ENCODE measurements at places on chromosomes 2 and 18. TPM values are rescaled to one million over a fixed set of nuclear protein-coding genes. Genes with fewer than 3 reads are reported as not detected.

GRCh38 chr2:61318553-61318952, 152.3 kb downstream of the USP34 start:
- DNase-seq, result no peak

- DNase-seq, result no peak
These were observed 94.9 kb upstream of the TWSG1 start for GRCh38 chr18:9239720-9240119.

DNA sequence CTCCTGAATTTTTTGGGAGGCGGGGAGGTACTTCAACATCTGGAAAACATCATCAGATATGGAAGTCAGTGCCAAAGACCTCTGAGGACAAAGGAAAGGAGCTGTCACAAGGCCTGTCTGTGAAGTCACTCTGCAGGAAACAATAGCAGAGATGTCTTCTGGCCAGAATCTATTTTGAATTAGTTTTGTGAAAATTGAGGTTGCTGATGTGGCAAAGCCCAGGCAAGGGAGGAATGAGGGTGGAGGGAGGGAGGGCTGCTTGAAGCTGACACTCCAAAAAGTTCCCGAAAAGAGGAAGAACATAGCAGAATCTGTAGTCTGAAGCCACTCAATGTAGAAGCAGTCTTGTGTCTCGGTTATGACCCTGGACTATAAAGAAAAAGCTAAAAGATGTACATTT, 151.1 kb upstream of the LHCGR start:
- no peak for DNase-seq

DNA sequence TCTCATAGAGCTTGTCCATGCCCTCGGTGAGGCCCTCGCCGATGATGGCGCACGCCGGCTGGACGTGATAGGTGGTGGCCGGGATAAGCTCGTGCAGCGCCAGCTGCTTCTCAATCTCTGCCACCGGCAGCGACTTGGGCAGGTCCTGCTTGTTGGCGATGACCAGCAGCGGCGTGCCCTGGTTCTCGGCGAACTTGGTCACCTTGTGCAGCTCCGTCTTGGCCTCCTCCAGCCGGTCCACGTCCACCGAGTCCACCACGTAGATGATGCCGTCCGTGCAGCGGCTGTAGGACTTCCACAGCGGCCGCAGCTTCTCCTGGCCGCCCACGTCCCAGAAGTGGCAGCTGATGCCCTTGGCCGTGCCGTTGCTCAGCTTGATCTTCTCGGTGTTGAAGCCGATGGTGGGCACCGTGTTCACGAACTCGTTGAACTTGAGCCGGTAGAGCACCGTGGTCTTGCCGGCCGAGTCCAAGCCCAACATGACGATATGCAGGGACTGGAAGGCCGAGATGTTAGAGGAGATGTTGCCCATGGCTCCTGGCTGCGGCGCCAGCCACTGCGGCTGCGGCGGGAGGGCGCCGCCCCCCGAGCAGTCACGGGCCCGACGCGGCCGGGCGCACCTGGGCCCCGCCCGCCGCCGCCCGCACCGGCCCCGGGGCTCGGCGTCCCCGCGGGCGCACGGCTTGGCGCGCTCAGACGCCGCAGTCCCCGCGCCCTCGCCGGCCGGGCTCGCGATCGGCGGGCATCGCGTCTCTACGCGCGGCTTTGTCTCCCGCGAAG, 636 bp downstream of the ARL4C start:
- no peak for DNase-seq

GRCh38 chr2:191166111-191166755, 15.4 kb upstream of the STAT4 start:
- no peak for DNase-seq

GRCh38 chr2:111662039-111662770, 221.8 kb downstream of the ANAPC1 start:
- peak; percentile 5 for DNase-seq

DNA sequence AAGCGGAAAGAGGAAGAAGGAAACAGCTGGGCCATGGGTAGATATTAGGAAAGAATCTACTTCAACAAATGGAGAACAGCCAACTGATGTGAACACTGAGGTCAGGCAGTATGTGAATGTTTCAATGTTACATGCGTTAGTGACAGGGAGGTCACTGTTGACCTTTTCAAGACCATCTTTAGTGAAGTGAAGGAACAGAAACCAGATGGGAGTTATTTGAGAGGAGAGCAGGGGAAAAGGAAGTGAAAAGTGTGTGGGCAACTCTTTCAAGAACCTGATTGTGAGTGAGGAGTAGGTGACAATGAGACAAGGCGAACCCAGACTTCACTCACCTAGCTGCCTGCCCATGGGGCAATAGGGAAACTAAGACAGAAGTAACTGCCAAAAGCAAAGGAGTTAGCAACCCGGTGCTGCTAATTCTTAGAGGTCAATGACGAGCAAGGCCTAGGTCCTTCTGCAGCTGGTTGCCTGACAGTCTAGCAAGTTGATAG, 67.0 kb downstream of the SP3 start:
- no peak for DNase-seq

DNA sequence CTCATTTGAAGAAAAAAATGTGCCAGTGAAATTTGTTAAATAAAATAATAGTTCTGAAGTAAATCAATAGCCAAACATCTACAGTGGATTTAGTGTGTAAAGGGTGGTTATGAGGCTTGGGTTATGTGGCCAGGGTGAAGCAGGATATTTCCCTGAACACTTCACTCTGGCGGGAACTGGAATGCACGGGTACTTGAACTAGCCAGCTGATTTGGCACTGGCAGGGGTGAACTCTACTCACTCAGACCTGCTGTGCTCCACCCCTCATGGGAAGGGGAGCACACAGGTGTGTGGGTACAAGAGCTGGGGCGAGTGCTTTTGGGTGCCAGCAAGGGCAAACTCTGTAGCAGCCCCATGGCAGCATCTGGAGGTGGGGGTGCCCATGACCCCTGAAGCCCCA, 278.2 kb downstream of the CALCRL start:
- no peak for DNase-seq

DNA sequence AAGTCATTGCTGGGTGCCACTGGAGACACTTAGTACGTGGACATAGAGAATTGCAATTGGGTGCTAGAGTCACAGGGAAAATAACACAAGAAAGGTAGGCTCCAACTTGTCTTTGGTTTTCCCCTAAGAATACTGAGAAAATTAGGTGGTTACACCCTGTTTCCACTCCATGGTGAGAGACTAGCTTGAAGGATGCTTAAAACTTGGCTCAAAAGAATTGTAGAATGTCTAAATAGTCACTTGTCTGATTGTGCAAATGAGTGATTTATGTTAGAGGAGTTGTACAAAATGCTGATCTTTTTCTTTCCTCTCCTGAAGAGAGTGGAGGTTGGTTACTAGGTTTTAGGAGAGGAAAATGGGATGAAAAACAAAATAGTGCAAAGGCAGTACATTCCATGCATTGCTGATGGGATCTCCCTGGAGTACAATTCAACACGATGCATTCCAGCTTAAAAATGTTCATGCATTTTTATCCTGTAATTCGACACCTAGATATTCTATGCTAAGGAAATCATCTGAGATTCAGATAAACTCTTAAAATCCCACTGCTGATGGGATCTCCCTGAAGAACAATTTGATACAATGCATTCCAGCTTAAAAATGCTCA, 2.2 kb upstream of the SERPINB12 start:
- DNase-seq, result no peak

DNA sequence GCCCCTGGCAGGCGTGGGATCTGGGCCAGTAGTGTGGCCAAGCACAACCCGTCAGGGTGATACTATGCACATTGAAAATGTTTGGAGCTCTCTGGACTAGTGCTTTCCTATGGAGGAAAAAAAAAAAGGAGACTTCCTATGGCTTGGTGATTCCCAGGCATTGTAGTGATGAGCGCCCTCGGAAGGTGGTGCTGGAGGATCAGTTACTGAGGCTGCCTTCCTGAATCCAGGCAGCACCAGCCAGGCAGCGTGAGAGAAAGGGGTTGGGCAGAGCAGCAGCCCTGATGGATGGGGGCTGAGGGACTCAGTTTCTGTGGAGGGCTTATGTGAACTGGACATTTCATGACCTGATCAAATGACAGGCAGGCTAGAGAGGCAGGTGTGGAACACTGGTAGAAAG, 70.9 kb downstream of the CHRNA1 start:
- no peak for DNase-seq

- DNase-seq, result peak; percentile 41
These were observed 721 bp downstream of the ADAM17 start for GRCh38 chr2:9554921-9555296.

DNA sequence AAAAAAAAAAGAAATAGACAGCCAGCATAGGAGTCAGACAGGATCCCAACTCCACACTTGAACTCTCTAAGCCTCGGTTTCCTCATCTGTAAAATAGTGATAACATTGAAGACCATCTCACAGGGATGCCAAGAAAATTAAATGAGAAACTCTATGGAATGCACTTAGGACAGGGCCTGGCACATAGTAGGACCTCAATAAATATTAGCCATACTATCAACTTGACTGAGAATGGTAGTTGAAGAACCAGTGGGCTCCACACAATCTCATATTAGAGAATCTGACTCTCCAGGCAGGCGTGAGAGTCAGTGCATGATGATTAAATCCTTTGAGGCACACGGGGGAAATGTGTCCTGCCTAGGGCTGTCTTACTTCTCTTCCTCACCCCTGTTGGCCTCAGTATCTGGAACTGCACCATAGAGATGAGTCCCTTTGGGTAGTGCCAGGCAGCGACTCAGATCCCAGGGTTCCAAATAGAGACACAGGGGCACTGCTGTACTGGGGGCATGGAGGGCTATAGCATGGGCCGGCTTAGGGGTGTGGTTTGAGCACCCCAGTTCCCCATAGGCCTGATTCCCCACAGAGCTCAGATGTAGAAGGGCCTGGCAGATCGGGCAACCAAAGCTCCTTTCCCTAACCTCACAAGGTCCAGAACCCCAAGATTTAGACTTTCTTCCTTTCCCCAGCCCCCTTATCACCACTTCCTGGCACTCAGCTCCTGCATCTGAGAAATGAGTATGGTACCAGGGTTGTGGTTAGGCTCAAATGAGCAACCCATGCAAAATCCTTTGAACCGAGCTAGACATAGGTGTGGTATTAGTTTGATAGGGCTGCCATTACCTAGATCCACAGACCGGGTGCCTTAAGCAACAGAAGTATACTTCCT, 51.3 kb upstream of the CAB39 start:
- DNase-seq, result no peak

DNA sequence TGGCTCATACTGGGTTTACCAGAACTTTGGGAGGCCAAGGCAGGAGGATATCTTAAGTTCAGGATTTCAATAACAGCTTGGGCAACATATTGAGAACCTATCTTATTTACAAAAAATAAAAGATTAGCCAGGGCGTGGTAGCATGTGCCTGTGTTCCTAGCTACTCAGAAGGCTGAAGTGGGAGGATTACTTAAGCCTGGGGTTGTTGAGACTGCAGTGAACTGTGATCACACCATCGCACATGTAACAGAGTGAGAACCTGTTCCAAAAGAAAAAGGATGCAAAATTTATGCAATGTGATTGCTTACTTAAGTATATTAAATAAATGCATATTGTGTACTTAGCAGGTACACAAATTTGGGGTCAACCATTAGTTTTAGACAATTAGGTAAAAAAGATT, 768.9 kb upstream of the CDH7 start:
- no peak for DNase-seq

- DNase-seq, result no peak
These were observed 109.2 kb downstream of the DYSF start for GRCh38 chr2:71562518-71562917.

DNA sequence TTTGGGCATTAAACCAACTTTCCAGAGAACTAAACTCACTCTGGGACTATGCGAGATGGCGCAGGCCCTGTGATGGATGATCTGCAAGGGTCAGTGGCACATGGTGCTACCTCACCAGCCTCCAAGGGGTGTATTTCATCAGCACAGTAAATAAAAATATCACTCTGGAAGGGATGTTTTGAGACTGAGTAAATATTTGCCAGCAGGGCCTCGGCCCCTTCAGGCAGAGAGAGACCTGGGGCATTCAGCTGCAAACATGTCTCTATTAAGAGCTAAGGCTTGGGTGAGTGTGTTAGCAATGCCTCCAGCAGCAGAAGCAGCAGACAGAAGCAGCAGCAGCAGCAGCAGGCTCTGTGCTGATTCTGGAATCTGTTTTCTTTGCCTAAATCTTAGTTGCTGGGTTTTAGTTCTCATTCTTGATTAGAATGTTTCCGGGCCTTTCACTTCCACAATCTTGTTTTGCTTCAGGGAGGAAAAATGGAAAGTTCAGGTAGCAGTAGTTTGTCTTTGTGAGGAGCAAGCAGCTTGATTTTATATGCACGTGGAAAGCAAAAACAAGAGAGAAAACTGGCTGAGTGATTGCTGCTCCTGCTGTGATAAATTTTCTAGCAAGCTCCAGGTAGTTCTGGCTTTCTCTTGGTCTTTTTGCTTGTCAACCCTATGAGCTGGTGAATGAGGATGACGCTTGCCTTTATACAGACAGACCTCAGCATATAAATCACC, 18.6 kb downstream of the ADCYAP1 start:
- DNase-seq, result no peak

GRCh38 chr2:109447251-109447661, 166.5 kb downstream of the SEPTIN10 start:
- DNase-seq, result no peak

Gene KCNE4
- 7.4 TPM for total RNA-seq

Gene SELENOI
- 30.9 TPM for total RNA-seq

Gene GBX2
- total RNA-seq, result not detected

Gene CNDP1
- 4.0 TPM for total RNA-seq

Gene GAL3ST2
- total RNA-seq, result 26.4 TPM

Gene CFAP221
- total RNA-seq, result 5.4 TPM

Gene TRIM43
- not detected for total RNA-seq

Gene PRSS56
- not detected for total RNA-seq

Gene CDH7
- not detected for total RNA-seq
